ENCODE measurements at places on chromosomes 16 and 17. TPM values are rescaled to one million over a fixed set of nuclear protein-coding genes. Genes with fewer than 3 reads are reported as not detected.

ATP2A1 gene
- polyA plus RNA-seq: not detected

DNA sequence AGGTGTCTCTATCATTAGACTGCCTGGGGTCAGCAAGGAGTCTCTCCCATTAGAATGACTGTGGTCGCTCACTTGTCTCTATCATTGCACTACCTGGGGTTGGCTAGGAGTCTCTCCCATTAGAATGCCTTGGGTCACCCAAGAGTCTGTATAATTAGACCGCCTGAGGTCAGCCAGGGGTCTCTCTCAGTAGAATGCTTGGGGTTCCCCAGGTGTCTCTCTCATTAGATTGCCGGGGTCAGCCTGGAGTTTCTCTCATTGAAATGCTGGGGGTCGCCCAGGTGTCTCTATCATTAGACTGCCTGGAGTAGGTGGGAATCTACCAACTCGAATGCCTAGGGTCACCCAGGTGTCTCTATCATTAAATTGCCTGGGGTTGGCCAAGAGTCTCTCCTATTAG lies 2231.6 kb downstream of the TP53TG3F start:
- no peaks in the 10 kb centered on the region for H3K4me1 ChIP-seq
- no peak overlapping the region for H3K4me3 ChIP-seq
- H3K27ac ChIP-seq: no peak overlapping the region
- peaks cover 7% of the 10 kb centered on the region for H3K36me3 ChIP-seq

DNA sequence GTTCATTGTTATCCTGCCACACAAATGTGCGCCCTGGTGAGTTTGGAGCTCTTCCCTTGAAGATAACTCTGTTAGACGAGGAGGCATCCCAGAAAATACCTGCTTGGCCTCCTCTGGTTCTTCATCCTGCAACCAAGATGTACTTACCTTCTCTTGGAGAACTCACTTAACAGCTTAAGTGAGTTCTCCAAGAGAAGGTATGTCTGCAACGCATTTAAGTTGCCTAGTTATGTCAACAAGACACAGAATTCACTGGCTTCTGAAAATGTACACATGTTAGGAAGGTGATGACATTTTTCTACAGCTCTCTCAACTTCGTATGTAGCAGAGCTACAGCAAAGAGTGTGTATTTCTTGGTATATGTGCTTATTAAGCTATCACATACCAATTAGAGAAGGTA lies 78.6 kb upstream of the NOG start:
- no peak for DNase-seq
- H3K4me3 ChIP-seq: no peak overlapping the region
- H3K27ac ChIP-seq: no peak overlapping the region
- no peaks in the 10 kb centered on the region for H3K36me3 ChIP-seq
- H3K4me1 ChIP-seq: no peaks in the 10 kb centered on the region

DNA sequence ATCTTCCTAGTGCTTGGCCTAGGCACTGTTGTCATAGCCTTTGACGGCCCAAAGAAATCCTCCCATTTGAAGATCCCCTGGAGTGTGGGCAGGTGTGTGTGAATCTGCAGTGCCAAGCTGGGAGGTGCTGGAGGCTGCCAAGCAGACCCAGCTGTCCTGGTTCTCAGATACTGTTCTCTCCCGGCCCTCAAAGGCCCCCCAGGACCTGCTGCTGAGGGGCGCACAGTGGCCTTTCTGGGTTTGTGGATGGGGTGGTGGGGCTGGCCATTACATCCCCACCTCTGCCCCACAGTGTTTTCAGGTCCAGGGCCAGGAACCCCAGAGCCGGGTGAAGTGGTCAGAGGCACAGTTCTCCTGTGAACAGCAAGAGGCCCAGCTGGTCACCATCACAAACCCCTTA lies 60.5 kb downstream of the MRC2 start:
- H3K27ac ChIP-seq: no peak overlapping the region
- DNase-seq: no peak
- H3K4me3 ChIP-seq: no peak overlapping the region
- H3K36me3 ChIP-seq: no peaks in the 10 kb centered on the region
- H3K27me3 ChIP-seq: peaks cover 3% of the 10 kb centered on the region

DNA sequence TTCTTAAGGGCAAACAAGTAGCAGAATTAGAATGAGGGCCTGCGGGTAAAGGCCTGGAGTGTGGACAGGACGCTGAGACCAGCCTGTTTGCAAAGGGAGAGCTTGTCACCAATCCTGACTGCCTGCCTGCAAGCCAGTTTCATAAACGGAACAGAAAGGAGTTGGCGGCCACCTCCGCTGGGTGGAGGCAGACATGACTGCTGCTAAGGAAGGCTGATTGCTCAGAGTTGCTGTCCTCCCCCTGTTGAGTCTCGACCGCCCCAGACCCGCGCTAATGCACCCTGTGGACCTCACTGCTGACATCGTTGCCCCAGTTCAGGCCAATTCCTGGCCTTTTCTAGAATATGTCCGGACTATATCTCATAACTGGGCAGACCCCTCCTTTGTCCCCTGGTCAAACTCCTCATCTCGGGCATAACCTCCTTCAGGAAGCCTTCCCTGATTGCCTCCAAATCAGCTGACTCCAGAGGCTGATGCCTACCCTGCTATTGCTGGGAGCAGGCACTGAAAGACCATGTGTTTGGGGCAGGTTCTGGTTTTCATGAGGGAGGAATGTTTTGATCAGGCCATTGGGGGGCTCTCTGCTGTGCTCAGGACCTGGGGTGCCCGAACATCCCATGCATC lies 153.0 kb upstream of the CIBAR2 start:
- H3K27me3 ChIP-seq: peaks cover 2% of the 10 kb centered on the region
- no peak overlapping the region for H3K27ac ChIP-seq
- H3K36me3 ChIP-seq: no peaks in the 10 kb centered on the region

GRCh38 chr16:28112908-28113307 lies 49.4 kb upstream of the GSG1L start:
- H3K4me3 ChIP-seq: no peak overlapping the region
- peak overlapping the region; percentile 83 for H3K27ac ChIP-seq
- peaks cover 49% of the 10 kb centered on the region for H3K36me3 ChIP-seq
- no peak for DNase-seq
- peaks cover 29% of the 10 kb centered on the region for H3K4me1 ChIP-seq

DNA sequence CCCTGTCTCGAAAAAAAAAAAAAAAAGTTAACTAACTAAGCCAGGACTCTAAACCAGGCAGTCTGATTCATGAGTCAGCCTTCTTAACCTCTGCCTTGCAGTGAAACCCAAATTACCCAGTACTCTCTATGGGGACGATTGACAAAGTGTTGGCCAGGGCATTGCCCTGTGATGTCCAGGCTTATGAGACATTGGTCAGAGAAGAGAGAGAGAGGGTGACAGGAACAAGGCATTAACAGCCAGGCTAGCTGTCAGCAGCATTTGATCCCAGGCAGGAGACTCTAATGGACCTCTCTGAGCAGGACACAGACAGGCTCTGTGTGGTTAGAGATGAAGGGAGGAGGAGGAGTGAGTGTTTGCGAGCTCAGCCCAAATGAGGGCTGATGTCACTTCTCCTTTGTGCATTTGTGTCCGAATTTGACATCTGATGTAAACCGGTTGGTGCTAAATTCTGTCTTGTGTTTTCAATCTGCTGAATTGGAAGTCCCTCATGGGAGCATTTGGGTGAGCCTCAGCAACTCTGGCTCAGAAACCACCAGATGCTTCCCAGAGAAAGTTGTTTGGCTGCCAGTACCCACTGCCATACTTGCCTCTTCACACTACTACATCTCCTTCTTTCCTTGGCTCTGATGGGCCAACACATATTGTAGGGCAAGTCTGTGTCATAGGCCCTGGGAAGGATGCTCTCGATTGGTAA lies 4.3 kb upstream of the MYL4 start:
- H3K27me3 ChIP-seq: peaks cover 2% of the 10 kb centered on the region
- H3K4me3 ChIP-seq: peak overlapping the region; percentile 64
- peak overlapping the region; percentile 89 for H3K27ac ChIP-seq

DNA sequence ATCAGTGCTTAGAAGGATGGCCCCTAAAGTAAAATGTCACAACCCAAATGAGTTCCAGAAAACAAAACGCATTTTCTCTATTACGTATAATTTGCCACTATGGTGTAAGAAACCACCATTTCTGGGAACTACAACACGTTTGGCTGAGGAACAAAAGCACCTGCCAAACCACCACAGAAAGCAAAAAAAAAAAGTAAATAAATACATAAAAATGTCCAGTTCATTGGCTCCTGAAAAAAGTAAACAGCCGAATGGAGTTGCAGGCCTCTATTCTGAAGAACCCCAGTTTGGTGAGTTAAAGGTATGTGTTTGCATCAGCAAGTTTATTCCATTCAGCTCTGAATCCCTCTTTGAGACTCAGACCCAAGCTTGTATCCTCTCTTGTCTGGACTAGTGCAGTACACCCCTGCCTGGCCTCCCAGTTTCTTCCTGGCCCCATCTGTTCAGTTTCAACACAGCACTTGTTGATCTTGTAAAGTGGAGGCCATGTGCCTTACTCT lies 36.9 kb downstream of the ERN1 start:
- no peaks in the 10 kb centered on the region for H3K27me3 ChIP-seq
- peaks cover 65% of the 10 kb centered on the region for H3K4me1 ChIP-seq
- no peak overlapping the region for H3K27ac ChIP-seq
- peak overlapping the region; percentile 22 for H3K4me3 ChIP-seq
- no peak for DNase-seq

- no peak for DNase-seq
- H3K36me3 ChIP-seq: peaks cover 21% of the 10 kb centered on the region
- H3K27me3 ChIP-seq: no peaks in the 10 kb centered on the region
- H3K27ac ChIP-seq: no peak overlapping the region
- peaks cover 4% of the 10 kb centered on the region for H3K4me1 ChIP-seq
- no peak overlapping the region for H3K4me3 ChIP-seq
Measured at GRCh38 chr17:42989726-42990652, 8.2 kb upstream of the RPL27 start.

Data from immature natural killer cell (primary cell).